ENCODE measurements at places on chromosomes 1 and 21.

DNA sequence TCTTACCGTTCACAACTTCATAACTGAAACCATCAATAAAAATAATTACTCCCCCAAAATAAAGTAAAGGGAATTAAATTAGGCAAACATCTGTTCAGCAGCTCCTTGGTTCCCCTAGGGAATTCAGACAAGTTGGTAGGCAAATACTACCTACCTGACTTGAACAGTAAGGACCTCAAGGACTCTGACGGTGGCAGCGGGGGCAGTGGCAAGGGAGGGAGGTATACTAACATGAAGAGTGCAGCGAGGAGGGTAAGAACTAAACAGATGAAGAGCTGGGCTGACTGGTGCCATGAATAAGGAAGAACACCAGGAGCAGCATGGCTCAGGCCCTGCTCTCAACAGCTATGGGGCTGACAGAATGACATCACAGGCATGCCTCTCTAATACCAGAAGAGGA lies 33.1 kb downstream of the MTOR start:
- DNase-seq: no peak

GRCh38 chr1:215905493-215906115 lies 338.5 kb downstream of the KCTD3 start:
- no peak for DNase-seq

DNA sequence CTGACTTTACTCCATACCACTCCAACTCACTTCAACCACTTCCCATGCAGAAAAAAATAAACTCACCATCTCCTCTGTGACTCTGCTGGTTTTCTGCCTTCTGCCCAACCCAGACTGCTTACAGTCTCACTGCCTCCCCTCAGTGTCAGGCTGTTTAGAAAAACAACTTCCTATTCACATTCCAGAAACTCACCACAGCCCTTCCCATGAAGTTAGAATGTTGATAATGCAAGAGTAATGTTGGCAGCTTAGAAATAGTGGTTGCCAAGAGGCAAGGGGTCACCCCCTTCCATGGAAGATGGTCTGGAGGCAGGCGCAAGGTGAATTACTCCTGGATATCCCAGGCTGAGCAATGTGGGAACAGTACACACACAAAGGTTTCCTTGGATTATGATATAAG lies at the start of gene SELP:
SELP (minus strand) TSS at position 119 of the 400 bp plus-strand sequence; CDS start at position 69, 50 bp downstream.
- no peak for DNase-seq

GRCh38 chr1:47906009-47906432 lies 91.2 kb downstream of the TRABD2B start:
- DNase-seq: peak; percentile 9

GRCh38 chr1:62040450-62040849 lies 154.2 kb upstream of the L1TD1 start:
- DNase-seq: no peak

DNA sequence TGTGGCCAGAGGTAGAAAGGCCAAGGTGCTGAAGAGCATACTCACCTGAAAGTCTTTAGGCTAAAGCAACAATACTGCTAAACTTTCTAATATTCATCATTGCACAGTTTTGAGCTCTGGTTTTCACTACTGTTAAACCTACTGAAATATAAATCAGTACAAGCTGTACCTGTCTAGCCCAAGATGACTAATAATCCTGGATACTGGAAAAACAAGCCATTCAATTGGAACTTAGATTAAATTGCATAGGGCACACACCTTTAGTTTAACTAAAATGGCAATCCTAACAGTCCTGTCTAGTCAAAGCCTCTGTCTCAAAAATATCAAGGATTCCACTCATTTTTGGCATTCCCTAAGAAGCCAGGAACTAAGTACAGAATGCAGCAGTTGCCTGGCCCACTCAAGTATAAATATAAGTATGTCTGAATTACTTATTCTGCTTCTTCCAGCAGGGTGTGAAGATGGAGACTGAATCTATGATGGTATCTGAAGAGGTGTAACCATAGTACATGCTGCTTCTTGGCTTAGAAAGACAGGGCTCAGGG lies 3.1 kb downstream of the CHML start:
- DNase-seq: no peak

DNA sequence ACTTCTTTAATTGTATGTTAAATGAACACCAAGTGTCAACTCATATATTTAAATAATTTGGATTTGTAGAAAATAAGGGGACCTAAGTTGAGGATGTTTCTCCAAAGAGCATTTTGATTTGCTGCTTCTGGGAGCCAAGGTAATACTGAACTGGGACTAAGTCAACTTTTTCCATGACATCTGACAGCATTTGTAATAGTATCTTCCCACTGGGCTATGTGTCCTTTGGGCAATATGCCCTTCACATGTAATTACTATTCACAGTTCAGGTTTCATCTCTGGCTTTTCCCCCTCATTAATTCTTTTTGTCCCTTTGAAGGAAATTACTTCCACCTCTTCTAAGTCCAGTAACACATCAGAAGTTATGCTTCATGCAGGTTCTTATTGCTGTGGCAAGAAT lies 36.7 kb upstream of the HP1BP3 start:
- DNase-seq: no peak

- no peak for DNase-seq
These were observed 39.0 kb upstream of the RUNX3 start for GRCh38 chr1:24968941-24969585.

- DNase-seq: no peak
These were observed 67.9 kb upstream of the EFHD2 start for GRCh38 chr1:15341634-15342407.

DNA sequence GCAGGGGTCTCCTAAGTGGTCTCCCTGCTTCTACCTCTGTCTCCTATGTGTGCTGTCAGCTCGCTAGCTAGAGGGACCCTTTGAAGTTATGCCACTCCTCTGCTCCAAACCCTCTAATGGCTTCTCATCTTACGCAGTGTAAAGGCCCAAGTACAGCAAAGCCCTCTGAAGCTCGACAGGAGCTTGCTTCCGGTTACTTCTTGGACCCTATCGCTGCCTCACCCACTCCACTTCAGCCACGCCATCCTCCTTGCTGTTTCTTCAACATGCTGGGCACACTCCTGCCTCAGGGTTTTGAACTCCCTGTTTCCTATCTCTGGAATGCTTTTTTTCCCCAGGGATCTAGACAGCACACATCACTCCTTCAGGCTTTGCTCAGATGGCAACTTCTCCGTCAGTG lies 102.3 kb upstream of the F3 start:
- no peak for DNase-seq

- no peak for DNase-seq
These were observed 7.9 kb upstream of the TRAF5 start for GRCh38 chr1:211318576-211319280.

DNA sequence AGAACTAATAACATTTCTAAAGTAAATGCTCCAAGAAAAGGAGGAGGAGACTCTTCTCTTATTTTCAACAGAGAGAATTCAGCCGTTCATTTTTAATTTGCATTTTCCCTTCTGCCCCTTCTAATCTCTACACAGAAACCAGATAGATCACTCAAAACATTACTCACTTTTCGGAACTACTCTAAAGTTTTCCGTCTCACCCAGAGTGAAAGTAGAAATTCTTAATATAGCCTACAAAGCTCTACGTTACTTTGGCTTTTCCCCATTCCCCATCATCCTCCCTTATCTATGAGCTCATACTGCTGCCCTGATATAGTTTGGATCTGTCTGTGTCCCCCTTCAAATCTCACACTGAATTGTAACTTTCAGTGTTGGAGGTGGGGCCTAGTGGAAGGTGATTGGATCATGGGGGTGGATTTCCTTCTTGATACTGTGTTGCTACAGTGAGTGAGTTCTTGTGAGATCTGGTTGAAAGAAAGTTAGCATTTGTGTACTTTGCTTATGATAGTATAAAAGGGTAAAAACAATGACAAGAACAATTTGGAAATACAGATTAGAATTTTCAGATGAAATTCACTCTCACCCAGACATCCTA lies 188.2 kb downstream of the AMY1C start:
- no peak for DNase-seq

DNA sequence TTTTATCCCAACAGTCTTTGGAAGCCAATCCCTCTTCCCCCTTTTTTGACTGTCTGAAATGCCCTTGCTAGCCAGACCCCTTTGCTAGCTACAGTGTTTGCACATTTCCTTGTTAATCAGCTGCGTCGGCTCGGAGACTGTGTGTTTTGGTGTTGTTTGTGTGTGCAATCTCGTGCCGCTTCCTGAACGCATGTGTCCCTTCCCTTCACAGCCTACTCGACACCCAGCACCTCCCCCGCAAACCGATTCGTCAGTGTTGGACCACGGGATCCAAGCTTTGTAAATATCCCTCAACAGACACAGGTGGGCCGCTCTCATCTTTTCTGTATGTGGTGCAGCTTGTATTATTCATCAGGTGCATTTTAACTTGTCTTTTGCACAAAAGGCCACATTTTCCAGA lies 298.7 kb downstream of the TM2D1 start:
- DNase-seq: no peak

GRCh38 chr1:114078116-114078515 lies 75.6 kb downstream of the SYT6 start:
- no peak for DNase-seq

- no peak for DNase-seq
These were observed 47.7 kb downstream of the MEF2D start for GRCh38 chr1:156452907-156453306.

- no peak for DNase-seq
These were observed 6.4 kb downstream of the UTP11 start for GRCh38 chr1:38018864-38019343.

DNA sequence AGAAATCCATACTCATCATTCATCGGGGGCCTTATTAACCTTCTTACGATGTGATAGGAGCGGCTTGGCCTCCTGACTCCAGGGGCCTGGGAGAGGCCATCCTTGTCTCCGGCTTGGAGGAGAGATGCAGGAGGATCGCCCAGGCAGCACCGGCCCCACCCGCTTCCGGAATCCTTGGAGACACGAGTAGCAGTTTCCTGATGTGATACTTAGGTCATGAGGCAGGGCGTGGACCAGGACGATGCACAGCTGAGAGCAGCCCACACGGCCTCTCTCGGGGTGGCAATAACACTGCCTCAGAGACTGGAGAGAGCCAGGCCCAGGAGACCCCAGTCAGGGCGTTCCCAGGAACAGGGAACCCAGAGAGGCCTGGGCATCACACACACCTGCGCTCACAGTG lies 163.6 kb upstream of the ARHGEF16 start:
- no peak for DNase-seq

GRCh38 chr1:6612641-6613360 lies 730 bp upstream of the PHF13 start:
- no peak for DNase-seq

DNA sequence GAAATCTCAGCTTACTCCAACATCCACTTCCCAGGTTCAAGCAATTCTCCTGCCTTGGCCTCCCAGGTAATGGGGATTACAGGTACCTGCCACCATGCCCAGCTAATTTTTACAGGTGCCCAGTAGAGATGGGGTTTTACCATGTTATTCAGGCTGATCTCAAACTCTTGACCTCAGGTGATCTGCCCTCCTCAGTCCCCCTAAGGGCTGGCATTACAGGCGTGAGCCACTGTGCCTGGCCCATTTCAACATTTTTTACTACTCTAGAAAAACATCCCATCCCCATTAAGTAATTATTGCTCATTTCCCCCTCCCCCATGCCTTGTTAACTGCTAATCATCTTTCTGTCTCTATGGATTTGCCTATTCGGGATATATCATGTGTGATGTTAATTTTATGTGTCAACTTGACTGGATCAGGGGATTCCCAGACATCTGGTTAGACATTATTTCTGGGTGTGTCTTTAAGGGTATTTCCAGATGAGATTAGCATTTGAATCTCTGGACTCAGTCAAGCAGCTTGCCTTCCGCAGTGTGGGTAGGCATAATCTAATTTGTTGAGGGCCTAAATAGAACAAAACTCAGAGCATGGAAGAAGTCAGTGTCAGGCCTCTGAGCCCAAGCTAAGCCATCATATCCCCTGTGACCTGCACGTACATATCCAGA lies 33.0 kb upstream of the ZBTB8B start:
- DNase-seq: no peak

DNA sequence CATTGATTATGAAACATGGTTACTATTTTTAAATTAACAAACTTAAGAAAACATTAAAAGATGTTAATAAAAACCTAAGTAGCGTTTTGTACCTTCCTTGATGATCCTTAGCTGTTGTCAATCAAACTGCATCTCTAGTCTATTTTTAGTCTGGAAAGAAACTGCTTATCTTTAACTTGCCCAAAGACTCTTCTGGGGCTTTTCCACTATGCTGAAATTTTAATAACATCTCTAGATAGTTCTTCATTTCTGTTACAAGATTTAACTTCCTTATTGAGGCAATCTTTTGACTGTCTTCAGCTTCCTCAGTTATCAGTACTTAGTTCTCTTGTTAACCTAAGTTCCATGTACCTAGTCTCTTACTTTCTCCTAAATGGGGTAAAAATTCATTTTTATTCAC lies 135.9 kb upstream of the HMCN1 start:
- no peak for DNase-seq

DNA sequence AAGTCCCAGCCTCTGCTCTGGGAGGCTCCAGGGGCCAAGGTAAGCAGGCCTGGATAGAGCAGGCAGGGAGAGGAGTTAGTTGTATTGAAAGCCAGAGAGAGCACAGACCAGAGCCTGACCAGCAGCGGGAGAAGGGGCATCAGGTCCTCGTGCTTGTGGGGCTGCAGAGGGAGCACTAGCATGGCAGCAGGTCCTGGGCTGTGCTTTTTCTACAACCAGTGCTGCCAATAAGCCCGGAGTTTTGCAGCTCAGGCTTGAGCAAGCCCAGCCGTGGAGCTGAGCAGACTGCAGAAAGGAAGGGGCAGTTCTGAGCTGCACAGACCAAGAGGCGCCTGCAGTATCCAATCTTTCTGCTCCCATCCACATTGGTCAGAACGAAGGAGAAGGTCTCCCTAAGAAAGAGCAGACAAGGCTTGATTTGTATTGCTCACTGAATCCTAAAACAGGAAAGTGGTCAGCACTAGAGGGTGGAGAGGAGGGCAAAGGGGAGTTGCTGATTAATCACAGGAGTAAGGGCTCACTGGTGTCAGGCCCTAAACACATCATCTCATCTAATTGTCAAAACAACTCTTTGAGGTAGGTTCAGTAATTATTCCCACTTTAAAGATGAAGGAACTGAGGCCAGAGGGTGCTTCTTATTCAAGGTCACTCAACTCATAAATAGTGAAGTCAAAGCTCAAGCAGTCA lies 2.7 kb downstream of the DENND2D start:
- DNase-seq: no peak

GRCh38 chr1:204350857-204351573 lies 8.7 kb downstream of the PLEKHA6 start:
- no peak for DNase-seq

DNA sequence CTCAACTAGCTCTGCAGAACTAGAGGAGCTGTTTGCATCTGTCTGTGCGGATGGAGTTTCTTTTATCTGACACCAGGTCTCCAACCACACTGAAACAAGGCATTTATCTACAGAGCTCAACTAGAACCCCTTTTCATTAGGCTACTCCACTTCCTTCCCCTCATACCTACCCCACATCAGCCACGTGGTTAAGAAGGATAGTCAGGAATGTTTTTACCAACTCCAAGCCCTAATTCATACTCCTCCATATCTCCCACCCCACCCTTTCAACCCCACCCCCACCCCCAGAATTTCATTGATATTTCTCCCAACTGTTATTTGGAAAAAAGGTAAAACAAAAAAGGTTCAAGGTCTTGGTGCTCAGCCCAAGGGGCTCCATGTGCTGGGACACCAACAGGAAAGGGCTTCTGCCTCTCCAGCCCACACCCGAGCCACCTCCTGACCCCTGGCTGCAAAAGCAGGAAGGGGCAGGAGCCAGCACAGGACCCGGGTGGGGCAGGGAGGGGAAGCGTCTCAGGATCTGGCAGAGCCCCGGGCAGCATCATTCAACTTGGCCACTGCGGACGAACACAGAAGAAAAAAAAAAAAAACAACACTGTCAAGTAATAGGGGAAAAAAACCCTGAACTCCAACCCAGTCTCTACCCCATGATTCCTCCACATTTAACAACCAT lies 7.0 kb downstream of the ENSA start:
- DNase-seq: no peak

- DNase-seq: no peak
These were observed 32.2 kb upstream of the TIAM1 start for GRCh38 chr21:31376301-31376700.
